ENCODE measurements at places on chromosomes 4 and X. TPM values are rescaled to one million over a fixed set of nuclear protein-coding genes. Genes with fewer than 3 reads are reported as not detected.

The GAGE12J gene
- not detected for polyA plus RNA-seq

The PAGE1 gene
- polyA plus RNA-seq, result not detected

The FGFBP1 gene
- 0.33 TPM for polyA plus RNA-seq

The OTC gene
- polyA plus RNA-seq, result 0.09 TPM

The CDS1 gene
- polyA plus RNA-seq, result 26.8 TPM

The GPR50 gene
- 0.08 TPM for polyA plus RNA-seq

The KDR gene
- polyA plus RNA-seq, result 63.4 TPM

The DCAF12L2 gene
- polyA plus RNA-seq, result 3.8 TPM

The UGT2A2 gene
- polyA plus RNA-seq, result not detected

The CSAG1 gene
- polyA plus RNA-seq, result not detected

The ZFP42 gene
- 1.2 TPM for polyA plus RNA-seq

The DMRTC1B gene
- 5.3 TPM for polyA plus RNA-seq

The RPL34 gene
- 1,606 TPM for polyA plus RNA-seq

The SYNPO2 gene
- polyA plus RNA-seq, result 13.2 TPM

The PROM1 gene
- polyA plus RNA-seq, result 45.7 TPM

The DMP1 gene
- polyA plus RNA-seq, result 0.05 TPM
